ENCODE measurements at places on chromosomes 3 and 15.

DNA sequence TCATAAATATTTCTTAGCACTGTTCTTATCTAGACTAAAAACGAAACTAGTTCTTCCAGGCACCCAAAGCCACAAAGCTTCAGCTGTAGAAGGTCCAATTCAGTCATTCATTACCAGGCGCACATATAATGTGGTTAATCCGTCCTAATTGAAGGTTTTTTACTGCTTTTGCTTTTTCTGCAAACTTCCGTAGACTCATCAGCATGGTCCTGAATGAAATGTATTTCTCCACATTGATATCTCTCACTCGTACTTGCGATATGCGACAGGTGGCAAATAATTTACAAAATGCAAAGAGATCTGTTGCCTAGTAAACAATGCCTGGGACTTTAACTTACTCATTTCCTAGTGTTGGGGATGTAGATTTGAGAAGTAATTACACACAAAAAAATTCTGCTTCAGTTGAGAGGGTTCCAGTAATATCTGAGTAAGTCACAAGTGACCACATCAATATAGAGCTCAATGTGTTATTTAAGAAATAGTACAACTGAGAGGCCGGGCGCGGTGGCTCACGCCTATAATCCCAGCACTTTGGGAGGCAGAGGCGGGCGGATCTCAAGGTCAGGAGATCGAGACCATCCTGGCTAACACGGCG is 75.0 kb upstream of the MBNL1 start:
- DNase-seq = no peak

GRCh38 chr3:71057526-71057894 is 526.0 kb downstream of the FOXP1 start:
- DNase-seq = no peak

DNA sequence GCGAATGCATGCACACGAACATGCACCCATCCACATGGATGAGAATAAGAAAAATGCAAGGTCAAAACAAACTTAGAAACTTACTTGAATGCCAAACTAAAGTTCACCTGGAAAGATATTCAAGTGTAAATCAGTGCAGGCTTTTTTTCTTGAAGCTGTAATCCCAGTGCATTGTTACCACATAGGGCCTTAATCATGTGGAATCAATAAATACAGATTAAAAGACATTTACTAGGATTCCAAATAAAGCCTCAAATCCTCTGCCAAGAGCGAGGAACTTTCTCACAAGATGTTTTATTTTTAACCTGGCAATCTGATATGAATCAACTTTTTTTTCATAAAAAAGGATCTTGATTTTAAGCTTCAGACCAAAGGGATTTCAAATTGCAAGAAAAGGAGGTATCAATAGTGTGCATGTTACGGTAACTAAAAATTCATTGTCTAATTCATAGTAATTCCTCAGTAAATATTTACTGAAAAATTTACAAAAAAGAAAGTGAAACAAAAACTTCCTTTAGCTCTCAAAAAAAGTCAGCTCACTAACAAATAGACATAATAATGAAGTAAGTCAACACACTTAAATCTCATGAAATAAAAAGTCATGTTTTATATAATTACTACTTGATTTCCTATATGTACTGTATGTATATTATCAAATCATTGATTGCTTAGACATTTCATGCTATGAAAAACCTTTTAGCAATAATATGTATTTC is 978.6 kb downstream of the PLOD2 start:
- DNase-seq = no peak

DNA sequence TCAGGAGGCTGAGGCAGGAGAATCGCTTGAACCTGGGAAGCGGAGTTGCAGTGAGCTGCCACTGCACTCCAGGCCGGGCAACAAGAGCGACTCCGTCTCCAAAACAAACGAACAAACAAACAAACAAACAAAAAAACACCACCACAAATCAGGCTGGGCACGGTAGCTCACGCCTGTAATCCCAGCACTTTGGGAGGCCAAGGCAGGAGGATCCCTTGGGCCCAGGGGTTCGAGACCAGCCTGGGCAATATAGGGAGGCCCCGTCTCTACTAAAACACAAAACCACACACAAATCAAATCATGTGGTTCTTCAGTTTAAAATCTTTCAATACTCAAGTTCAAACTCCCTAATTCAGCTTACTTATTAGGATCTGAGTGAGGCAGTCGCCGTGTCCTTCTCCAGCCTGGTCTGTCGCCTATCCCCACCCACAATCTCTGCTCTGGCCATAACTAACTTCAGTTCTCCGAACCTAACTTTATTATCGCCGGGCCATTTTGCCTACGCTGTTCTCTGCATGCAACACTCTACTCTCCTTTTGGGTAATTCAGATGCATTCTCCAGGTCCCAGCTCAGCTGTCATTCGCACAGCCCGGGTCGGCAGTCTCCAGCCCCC is 660 bp upstream of the RTF1 start:
- no peak for DNase-seq

DNA sequence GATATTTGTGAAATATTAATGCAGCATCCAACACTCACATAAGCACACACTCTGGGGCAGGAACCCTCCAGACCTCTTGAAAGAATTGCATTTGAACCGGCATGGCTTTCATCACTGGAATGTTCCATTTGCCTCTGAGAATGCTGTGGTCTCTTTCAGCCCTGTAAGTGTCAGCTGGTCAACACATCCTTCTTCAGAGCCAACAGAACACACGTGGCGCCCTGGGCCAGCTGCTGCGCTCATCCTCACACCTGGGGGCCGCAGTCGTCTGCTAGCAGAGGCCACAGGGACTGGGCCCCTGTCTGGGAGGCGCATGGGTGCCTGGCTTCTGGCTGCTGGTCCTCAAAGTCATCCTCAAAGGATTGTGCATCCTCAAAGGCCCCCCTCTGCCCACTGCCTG is 71.4 kb upstream of the HERC1 start:
- no peak for DNase-seq

GRCh38 chr3:127482216-127483004 is 108.1 kb downstream of the TPRA1 start:
- DNase-seq = no peak

GRCh38 chr15:58081456-58081855 is 15.9 kb upstream of the ALDH1A2 start:
- no peak for DNase-seq

DNA sequence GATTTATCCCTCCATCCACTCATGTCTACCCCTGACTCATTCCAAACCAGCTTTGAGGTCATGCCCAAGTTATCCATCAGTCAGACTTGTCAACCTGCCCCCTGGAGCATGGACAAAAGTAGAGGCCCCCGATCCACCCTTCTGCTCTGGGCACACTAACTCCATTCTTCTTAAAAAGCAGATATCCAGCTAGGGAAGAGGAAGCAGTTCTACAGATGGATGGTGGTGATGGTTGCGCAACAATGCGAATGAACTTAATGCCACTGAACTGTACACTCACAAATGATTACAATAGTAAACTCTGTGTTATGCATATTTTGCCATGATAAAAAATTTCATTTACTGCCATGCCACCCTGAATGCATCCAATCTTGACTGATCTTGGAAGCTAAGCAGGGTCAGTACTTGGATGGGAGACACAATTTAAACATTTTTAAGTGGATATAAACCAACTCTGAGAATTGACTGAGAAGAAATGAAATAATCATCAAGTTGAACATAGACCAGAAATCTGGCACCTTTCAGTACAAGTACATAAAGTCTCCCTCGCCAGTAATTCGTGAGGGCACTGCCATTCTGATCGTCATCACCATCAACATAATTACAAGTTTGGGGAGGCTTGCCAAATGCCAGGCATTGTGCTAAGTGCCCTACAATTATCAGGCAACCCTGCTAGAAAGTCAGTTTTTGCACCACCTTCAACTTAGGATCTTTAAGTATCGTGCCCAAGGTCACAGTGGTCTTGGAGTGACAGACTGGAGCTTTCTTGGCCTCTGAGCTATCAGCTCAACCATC is 124.8 kb downstream of the ATP10A start:
- no peak for DNase-seq

- DNase-seq = no peak
Observed at GRCh38 chr15:67335534-67336222, 81.1 kb downstream of the IQCH start.

DNA sequence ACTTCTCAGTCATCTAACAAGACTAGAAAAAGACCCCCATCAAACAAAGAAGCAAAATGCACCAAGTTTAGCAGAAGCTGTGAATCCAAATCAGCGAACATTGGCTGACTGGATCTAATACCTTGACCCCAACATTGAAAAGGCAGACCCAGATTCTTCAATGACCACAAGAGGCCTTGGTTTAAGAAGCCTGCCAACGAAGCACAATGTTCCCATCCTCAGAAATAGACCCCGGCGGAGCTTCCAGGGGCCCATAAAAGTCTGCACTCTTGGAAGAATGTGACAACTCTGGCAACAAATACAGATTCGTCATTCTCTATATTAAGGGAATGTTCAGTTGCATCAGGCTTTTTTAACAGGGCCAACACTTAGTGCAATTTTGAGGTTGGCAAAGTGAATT is 112.8 kb upstream of the BCL6 start:
- no peak for DNase-seq

DNA sequence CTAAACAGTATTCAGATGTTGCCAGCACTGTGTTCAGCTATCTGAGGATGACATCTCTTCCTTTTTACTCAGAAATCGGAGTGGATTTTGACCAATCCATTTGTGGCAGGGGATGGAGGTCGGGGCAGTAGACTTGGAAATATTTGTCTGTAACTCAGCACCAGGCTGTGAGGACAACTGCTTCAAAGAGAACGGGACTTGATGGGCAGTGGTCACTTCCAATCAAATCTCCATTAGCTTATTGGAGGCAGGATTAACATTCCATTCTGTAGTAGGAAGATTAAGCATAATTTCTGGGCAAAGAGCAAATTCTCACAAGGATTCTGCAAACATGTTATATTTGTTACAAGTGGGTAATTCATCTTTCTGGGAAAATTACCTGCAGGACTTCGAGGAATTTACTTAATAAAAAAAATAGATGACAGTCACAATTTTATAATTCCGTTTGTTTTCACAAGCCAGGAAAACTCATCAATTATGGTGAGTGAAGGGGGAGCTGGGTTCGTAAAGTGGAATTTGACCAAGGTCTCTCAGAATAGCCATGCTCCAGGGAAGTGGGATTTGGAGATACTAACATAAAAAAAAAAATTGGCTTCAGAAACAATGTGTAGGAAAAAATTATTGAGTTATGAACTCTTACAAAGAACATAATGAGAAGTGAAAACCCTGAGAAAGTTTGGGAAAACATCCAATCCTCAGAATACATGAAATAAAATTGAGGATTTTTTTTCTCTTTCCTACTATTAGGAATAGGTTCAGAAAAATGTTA is 18.1 kb downstream of the CRABP1 start:
- no peak for DNase-seq

DNA sequence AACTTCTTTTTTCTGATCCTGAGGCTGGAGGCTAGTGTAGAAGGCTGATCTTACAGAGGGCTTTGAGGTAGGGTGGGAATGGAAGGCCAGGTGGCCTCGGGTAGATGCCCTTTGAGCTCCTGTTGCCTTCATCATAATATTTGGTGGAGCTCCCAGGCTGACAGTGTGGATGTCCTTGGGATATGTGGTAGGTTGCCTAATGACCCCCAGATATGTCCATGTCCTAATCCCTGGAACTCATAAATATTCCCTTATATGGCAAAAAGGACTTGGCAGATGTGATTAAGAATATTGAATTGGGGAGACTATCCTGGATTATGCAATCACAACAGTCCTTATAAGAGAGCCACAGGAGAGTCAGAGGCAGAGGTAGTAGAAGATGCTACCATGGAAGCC is 5.5 kb downstream of the ADAMTSL3 start:
- no peak for DNase-seq

DNA sequence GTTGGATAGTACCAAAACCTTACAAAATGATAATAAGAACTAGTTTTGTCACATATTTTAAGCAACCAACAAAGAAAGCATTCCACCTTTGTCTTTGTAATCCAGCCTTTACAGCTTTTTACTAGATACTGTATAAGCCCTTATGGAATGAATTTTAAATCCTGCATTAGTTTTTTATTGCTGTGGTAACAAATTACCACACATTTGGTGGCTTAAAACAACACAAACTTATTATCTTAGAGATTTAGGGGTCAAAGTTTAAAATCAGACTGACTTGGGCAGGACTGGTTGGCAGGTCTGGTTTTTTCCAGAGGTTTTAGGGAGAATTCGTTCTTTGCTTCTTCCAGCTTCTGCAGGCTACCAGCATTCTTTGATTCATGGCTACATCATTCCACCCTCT is 108.5 kb upstream of the NLGN1 start:
- DNase-seq = no peak

Measured in stimulated activated CD4-positive, alpha-beta T cell treated with anti-CD3 and anti-CD28 coated beads, Interleukin-1b, Interleukin-23, amount 100 ng/mL, for 1 hour (primary cell).